ENCODE measurements at places on chromosomes 5 and 9. TPM values are rescaled to one million over a fixed set of nuclear protein-coding genes. Genes with fewer than 3 reads are reported as not detected.

Gene JAKMIP2
- total RNA-seq, result 1.8 TPM

Gene MSANTD3
- total RNA-seq, result 18.2 TPM

Gene RNF224
- not detected for total RNA-seq

Gene SV2C
- not detected for total RNA-seq
